ENCODE measurements at places on chromosomes 11 and 22.
A peak's percentile ranks its signal among the peaks of the same experiment; 100 is the strongest.

DNA sequence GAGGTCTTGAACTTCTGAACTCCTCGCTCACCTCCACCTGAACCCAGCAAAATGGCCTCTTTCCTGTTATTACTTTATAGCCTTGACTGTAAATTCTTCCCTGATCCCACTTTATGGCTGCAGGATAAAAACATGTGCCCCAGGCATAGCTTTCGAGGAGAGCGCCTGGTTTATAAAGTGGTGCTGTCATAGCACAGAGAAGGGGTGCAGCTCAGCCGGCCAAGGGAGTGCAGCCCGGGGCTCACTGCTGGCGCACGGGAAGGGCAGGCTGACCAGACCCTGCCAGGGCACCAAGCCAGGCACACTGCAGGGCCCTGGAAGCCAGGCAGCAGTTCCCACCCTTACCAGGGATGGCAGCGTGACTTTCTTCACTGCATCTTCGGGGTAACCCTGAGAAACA is 50.9 kb downstream of the ISX start:
- no peak for DNase-seq

DNA sequence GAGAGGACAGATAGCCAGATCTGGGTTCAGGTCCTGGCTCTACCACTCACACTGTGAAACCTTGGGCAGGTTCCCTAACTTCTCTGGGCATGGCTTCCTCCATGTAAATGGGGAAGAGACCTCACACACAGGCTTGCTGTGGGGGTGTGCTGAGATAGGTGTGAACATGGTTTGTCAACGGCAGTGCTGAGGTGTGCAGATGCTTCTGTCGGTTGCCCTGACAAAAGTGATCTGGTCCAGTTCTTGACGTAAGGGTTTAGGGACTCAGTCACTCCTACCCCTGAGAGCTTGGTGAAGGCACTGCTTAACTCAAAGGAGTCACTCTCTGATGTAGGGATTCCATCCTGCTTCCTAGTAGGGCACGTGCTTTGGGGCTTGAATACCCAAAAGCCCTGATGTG is 2.0 kb downstream of the C1QTNF4 start:
- DNase-seq: no peak

- DNase-seq: no peak
Observed at GRCh38 chr22:33455036-33455435, 396.9 kb upstream of the SYN3 start.

DNA sequence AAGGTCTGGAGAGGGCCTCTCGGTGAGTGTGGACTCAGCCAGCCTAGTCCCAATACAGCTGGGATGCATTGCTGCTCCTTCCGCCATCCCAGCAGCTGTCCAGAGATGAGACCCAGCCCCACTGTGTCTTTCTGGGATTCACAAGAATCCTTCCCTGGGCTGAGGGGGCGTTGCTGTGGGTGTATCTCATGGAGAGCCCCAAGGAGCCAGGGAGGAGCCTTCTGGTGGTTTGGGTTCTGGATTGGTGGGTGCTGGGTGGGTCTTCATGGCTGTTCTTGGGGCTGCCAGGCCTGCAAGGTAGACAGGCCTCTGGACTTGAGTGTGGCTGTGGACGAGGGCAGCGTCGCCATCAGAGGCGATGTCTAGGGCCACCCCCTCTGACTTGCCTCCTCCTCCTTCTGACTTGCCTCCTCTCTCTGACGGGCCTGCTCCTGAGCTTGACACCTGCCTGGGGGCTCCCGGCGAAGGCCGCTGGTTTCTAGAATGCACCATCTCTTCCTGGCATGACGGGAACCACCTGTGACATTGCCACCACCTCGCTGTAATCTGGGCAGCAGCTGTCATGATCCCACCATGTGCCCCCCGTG is 17.2 kb downstream of the KCNQ1 start:
- no peak for DNase-seq

- DNase-seq: no peak
Observed at GRCh38 chr11:9740202-9740883, 76.5 kb downstream of the SWAP70 start.

GRCh38 chr11:63671322-63672155 is at the start of gene ATL3:
TSS of gene ATL3 (minus strand) at chr11:63671376. CDS start at chr11:63671335, 41 bp downstream.
- peak; percentile 92 for DNase-seq

GRCh38 chr11:68810164-68810563 is 31.6 kb downstream of the CPT1A start:
- DNase-seq: no peak

GRCh38 chr22:32544953-32545558 is 70.4 kb downstream of the FBXO7 start:
- peak; percentile 62 for DNase-seq

- no peak for DNase-seq
Observed at GRCh38 chr11:114977651-114978050, 299.3 kb downstream of the NXPE2 start.

GRCh38 chr11:46363031-46363407 is 15.8 kb downstream of the DGKZ start:
- DNase-seq: peak; percentile 47

GRCh38 chr22:17303840-17304779 is 65.2 kb upstream of the CECR2 start:
- no peak for DNase-seq
